Erythroblast (primary cell): ENCODE measurements at places on chromosomes 6 and 20.
A peak's percentile ranks its signal among the peaks of the same experiment; 100 is the strongest.

DNA sequence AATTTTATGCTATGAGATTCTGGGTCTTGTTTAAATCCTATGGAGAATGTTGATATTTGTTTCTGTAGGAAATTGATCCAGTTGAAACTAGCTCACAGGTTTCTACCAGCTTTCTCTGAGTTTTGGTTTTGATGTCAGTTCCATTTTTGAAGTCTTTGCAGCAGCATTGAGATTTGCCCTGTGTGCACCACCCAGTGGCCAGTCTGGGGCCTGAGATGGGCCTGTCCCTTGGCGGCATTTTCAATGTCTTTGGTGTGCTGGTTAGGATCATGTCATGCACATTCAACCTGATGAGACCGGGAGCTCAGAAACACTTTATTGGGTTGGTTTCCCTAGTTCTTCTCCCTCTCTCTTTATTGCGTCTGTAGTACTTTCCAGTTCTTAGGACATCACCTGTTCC lies 395.2 kb upstream of the MAP3K7 start:
- DNase-seq: no peak

DNA sequence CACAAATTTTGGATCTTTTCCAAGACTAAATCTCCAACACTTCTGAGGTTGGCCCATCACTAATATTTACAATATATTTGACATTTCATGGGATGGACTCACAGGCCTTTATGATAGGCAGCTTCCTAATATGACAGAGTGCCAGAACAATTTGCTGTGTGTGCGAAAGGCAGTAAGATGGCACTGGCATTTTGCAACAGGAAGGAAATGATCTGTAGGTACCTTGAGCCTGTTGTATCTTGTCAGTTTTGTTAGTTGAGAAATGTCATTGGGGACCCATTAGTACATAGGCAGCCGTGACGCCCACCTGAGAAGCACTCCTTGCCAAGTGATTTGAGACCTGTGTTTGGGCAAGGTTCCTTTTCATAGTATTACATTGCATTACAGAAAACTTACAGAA lies 153.4 kb upstream of the HEY2 start:
- DNase-seq: no peak

GRCh38 chr6:62217866-62218265 lies 68.2 kb downstream of the KHDRBS2 start:
- no peak for DNase-seq

GRCh38 chr6:139433631-139434419 lies 59.4 kb upstream of the CITED2 start:
- DNase-seq: peak; percentile 76

- DNase-seq: no peak
Measured at GRCh38 chr20:63117151-63117550, 98.8 kb downstream of the YTHDF1 start.

DNA sequence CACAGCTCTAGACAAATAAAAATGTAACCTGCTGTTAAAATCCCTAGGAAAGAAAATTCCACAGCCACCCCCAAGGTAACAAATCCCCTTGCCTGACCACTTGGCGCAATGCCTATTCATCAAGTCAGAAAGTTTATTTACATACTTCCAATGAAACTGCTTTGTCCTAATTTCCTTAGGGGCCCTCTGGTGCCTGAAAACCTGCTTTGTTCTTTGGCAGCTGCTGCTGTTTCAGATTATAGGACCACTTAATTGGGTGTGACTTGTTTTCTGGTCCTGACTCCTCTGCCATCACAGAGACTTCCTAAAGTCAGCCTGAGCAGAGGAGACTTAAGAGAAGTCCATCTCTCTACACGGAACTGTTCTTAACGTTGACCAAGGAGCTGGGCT lies 323.6 kb downstream of the UBE3D start:
- no peak for DNase-seq

DNA sequence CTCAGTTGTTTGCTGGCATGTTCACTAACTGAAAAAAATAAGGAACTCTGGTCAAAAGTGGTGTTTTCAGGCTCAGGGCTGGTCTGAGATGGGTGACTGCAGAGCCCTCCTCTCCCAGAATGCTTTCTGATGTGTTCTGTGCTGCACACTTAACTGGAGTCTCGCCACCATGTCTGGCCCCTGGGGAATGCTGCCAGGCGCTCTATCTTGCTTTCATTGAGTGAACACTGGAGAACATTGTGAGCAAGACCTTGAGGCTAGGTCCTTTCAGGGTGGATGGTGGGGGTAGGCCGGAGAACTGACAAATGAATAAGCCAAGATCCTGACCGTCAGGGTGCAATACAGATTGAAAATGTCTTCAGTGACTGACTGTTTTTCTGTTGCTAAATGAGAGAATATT lies 19.5 kb downstream of the PANK2 start:
- no peak for DNase-seq

DNA sequence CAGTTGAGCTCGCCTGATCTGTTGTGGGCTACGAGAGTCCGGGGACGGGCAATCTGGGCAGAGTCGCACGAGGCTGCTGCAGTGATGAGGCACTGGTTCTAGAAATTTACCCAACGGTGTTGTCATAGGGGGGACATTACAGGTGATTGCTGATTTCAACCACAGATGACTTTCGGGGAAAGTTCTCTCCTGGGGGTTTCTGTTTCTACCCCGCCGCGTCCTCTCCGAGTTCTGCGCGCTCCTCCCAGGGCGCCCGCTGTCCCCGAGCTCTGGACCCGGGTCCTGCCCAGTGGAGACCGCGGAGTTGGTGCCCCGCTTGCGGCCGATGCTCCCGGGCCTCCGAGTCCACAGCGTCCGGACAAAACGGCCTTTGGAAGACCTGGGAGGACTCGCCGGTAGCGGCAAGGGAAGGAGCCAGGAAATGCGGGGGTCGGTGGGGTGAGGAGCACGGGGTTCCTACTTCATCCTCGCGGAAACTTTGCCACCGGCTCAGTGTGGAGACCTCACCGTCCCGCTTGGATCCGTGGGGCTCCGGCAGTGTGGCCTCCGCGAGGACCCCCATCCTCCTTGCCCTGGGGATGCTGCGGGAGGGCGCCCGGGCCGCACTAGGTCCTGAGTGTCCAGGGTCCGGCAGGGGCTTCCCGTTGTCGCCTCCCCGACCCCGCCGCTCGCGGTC lies 12.3 kb upstream of the RAET1L start:
- no peak for DNase-seq

DNA sequence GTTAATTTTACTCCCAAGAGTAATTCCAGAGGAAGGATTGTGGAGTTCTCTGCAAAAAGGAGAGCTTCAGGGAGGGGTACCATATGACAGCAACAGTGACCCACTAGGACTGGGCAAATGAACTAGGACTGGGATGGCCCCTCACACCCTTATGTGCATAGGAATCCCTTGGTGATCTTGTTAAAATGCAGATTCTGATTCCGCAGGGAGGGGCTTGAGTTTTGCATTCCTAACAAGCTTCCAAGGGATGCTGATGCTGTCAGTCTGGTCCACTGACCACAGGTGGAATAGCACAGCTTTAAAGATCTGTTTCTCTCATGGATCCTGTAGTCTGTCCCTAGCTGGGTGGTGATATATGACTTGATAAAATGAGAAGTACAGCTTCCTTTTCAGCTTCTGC lies 6.3 kb upstream of the FOXA2 start:
- DNase-seq: no peak

DNA sequence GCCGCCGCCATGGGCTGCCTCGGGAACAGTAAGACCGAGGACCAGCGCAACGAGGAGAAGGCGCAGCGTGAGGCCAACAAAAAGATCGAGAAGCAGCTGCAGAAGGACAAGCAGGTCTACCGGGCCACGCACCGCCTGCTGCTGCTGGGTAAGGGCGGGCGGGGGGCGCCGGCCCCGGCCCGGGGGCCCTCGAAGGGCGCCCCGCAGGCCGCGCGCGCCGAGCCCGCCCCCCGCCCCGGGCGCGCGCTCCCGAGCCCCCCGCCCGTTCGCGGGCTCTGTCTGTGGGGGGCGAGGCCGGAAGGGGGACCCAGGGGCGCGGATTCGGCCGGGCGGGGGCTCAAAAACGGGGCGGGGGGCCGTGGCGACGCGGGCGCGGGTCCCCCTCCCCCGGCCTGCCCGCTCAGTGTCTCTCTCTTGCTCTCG lies 39.2 kb downstream of the GNAS start:
- DNase-seq: peak; percentile 75

GRCh38 chr6:100257793-100258395 lies 206.8 kb downstream of the SIM1 start:
- DNase-seq: peak; percentile 81

DNA sequence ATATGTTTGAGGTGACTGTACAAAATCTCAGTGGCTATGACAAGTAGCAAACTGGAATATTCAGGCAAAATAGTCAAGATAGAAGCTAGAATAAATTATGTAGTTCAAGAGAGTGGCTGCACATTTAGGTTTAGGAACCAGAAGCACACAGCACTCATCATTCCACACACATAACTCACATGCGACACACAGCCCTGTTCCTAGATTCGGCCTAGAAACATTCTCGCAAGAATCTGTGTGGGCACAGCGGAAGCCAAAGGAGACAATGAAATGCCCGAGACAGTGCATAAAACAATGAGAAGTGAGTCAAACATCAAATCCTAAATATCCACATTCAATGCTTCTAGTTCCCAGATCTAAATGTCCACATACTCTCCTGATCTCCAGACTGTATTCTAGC lies 9.5 kb upstream of the SUPT3H start:
- no peak for DNase-seq

GRCh38 chr20:36097337-36098151 lies 57.0 kb upstream of the EPB41L1 start:
- DNase-seq: no peak

GRCh38 chr6:51269876-51270275 lies 451.2 kb downstream of the TFAP2B start:
- no peak for DNase-seq

DNA sequence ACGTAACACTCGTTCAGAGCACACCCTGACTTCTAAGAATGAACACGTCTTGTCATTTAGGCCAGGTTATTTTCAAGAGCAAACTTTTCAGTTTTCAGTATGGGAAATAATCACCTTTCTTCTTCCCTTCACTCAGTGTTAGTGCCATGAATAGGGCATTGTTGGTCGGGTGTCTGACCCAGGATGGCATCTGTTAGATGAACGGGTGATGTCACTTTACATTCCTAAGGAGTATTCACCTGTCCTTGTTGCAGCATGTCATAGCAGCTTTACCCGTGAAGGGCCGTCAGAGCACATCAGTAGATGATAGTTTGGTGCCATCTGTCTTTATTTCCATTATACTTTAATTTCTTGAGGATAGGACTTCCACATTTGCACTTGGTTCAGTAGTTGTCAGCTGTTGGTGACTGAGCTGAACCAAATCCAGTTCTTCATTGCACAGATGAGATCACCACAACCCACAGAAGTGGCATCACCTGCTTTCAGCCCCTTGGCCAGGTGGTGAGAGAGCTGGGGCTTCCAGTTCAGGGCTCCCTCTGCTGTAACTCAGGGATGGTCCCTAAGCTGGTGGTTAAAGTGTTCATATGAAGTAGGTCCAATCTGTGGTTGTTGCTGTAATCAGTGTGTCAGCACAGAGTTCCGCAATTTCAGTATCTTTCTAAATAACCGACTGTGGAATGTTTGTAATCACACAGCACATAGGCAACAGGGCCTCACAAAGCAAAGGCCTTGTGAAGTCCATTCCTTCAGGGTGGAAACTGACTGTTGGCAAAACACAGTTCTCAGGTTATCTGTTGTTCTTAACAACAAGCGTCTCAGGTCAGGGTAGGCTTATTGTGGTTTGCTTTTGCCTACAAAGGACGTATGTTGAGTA lies 68.2 kb downstream of the FAM120B start:
- DNase-seq: no peak

DNA sequence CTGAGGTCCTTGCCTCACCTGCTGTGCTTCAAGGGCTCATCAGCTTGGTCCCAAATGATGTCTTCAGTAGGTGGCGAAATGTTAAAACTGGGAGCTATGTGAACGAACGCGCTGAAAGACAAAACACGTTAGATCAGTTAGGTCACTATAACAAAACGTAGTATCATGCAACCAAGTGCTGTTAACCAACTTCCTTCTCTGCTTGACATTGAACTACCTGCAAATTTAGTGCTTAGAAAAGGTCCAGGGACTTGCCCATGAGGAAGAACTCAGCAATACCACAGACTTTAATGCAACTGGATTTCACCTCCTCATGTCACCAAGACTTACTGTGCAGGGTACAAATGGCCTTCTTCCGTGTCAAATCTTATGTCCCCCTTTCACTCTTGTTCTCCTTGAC lies 24.8 kb downstream of the BACH2 start:
- no peak for DNase-seq

- DNase-seq: no peak
Measured at GRCh38 chr20:56786503-56786902, 157.4 kb downstream of the TFAP2C start.

DNA sequence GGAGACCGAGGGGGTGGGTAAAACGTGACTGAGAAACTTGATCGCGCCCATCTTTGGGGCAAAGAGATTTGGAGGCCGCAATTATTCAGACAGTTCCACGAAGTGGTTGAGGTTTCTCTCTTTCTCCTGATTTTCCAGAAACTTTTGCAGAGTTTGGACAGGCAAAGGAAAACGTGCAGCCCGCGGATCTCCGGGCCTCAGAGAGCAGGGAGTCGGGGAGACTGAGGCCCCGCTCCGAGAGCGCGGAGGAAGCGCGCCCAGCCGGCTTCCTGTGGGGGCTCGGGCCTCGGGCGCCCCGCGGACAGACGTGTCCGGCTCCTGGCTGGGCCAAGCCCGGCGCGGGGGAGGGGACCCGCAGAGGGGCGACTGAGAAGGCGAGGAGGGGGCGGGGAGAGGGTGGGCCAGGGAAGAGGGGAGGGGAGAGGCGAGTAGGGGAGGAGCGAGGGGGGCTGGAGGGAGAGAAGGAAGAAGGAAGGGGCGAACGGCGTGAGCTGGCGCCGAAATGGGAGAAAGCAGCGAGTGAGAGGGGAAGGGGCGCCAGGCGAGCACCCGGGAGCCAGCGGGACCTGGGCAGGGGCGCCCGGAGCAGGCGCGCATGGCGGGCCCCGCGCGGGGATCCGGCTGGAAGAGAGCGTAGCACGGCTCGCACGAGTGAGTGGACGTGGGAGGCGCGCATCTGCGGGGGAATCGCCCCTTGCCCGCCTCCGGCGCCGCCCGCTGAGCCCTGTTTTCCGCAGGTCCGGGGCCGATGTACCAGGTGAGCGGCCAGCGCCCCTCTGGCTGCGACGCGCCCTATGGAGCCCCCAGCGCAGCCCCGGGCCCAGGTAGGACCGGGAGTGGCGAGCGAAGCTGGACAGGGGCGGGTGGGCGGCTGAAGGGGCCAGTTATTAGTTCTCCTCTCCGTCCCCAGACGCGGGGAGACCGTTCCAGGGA lies at the start of gene MDFI:
Gene MDFI, plus strand, starts transcription at position 467 of the 933 bp plus-strand sequence. Its CDS starts 282 bp downstream, at position 749.
- DNase-seq: no peak

DNA sequence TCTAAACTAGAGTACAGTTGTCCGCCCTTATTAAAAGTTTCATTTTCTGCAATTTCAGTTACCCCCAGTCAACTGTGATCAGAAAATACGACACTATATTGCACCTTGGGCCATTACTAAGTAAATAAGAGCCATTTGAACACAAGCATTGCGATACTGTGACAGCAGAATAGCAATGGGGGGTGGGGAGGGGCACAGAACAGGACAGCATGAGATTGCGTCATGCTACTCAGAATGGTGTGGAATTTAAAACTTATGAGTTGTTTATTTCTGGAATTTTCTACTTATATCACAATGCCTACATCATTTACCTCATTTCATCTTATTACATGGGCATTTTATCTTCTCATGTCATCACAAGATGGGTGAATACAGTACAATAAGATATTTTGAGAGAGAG lies 166.3 kb downstream of the MANEA start:
- DNase-seq: no peak

GRCh38 chr6:1285556-1285955 lies 26.3 kb upstream of the FOXQ1 start:
- DNase-seq: no peak

GRCh38 chr6:33610067-33610466 lies 11.1 kb upstream of the ITPR3 start:
- no peak for DNase-seq

GRCh38 chr20:10131732-10132345 lies 86.8 kb upstream of the SNAP25 start:
- no peak for DNase-seq
